NCI-H2227 treated with DMSO at 0.1 percent for 48 hours (cell line): ENCODE measurements at places on chromosomes 11 and 22.

- no peak for DNase-seq
These were observed at the start of gene CCDC73 for GRCh38 chr11:32794439-32794838. Gene CCDC73 (minus strand): TSS chr11:32794662. CDS start chr11:32760243, 34,419 bp downstream.

DNA sequence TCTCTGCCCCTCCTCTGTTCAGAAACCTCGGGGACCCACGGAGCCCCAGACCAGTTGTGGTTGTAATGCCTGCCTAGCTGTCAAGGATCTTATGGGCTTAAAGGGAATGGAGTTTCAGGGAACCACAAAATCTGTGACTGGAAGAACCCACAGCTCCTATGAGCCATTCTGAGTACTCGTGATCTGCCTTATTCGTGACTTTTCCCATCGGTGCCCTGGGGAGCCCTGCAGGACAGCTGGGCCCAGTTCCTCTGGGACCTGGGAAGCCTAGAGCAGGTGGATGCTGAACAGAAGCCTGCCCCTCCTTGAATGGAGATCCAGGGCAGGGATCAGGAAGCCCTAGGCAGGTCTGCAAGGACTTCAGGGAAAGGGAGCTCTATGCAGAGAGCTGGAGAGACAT, 42.1 kb upstream of the TTC12 start:
- no peak for DNase-seq

- DNase-seq: no peak
These were observed 199.6 kb upstream of the ZBED5 start for GRCh38 chr11:11057472-11057854.

GRCh38 chr22:42461511-42461910, 29.3 kb upstream of the NFAM1 start:
- DNase-seq: no peak

DNA sequence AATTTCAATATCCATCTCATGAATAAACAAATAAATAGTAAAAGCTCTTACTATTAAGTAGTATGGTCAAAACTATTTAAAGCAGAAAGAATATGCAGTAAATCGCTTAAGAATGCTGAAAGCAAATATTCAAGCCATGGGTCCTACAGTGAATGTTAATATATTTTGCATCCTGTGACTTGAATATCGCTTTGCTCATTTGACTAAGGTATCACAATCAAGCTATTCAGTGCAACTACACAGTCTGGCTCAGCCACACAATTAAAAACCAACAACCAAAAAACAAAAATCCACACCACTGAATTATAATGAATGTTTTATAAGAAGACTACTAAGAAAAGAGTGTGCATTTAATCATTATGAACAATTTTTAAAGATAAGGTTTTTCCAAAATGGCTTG, 45.3 kb downstream of the RAB6A start:
- no peak for DNase-seq

- no peak for DNase-seq
These were observed 349.7 kb upstream of the MPPED2 start for GRCh38 chr11:30935861-30936260.

DNA sequence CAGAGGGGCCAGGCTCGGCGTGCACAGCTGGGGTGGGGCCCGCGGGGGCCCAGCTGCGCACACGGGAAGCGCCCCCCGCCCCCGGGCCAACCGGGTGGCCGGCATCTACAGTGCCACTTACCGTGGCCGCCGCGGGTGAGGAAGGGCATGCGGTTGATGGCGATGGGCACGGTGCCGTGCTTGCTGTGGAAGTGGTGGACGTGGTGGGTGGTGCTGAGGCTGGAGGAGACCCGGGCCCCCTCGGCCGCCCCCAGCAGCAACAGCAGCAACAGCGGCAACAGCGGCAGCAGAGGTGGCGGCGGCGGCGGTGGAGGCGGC, 51.4 kb downstream of the SLC22A12 start:
- no peak for DNase-seq

DNA sequence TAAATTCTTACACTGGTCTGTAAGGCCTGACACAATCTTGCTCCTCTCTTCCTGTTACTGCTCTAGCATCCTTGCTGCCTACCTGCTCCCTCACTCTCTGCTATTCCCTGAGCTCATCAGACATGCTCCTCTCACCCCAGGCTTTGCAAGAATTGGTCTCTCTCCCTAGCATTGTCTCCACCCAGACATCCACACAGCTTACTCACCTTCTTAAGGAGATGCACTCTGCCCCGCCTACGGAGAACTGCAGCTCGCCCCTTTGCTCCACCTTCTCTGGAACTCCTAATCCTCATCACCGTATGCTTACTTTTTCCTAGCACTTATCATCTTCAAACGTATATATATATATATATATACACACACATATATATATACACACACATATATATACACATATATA, 23.3 kb upstream of the TMPRSS5 start:
- no peak for DNase-seq

- DNase-seq: no peak
These were observed 87.5 kb downstream of the TP53I11 start for GRCh38 chr11:44863231-44863630.

DNA sequence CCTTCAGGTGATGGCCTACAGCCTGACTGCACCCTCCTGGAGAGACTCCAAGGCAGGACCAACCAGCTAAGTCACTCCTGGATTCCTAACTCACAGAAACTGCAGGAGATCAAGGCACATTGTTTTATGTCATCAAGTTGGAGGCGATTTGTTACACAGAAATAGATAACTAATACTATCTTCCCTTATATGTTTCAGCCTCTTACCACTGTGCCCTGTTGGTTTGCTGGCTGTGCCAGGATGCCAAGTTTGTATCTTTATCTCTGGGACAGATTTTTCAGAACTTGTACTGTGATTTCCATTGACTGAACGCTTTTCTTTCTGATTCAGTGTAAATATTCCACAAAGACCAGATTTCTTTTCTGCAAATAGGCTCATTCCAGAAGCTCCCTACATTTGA, 76.2 kb upstream of the OPCML start:
- DNase-seq: no peak

- no peak for DNase-seq
These were observed 25.5 kb upstream of the DGKZ start for GRCh38 chr11:46321757-46322156.

DNA sequence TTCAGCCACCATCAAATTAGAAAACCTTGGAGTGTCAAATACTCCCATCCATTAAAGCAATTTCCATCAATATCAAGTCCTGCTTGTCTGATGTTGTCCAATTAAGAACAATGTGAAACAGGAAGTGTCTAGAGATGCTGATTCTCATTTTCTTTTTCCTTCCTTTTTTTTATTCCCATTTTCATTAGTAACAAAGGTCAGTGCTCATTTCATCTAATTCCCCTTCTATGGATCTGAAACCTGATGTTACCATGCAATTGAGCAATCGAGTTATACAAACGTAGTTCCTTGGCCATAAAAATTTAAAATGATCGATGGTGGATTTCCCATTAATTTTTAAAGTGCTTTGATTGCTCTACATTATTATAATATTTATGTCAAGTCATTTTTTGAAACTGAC, 330.6 kb upstream of the ZC3H12C start:
- DNase-seq: no peak

DNA sequence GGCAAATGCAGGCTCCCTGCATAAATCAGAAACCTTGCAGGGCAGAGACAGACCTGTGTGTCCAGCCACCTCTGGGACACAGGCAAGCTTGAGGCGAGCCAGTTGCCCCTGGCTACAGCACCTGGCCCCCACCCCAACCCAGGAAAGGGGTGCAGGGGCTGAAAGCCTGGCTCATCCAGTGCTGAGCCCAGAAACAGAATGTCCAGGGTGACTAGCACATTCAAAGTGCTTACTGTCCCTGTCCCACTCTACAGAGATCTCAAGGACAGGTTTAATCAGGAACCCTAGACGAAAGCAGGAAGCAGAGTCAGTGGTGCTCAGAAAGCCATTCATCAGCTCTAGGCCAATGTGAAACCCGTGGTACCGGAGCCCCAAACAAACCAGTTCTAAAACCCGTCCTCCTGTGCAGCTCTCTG, 31.9 kb downstream of the PLEKHA7 start:
- DNase-seq: no peak

DNA sequence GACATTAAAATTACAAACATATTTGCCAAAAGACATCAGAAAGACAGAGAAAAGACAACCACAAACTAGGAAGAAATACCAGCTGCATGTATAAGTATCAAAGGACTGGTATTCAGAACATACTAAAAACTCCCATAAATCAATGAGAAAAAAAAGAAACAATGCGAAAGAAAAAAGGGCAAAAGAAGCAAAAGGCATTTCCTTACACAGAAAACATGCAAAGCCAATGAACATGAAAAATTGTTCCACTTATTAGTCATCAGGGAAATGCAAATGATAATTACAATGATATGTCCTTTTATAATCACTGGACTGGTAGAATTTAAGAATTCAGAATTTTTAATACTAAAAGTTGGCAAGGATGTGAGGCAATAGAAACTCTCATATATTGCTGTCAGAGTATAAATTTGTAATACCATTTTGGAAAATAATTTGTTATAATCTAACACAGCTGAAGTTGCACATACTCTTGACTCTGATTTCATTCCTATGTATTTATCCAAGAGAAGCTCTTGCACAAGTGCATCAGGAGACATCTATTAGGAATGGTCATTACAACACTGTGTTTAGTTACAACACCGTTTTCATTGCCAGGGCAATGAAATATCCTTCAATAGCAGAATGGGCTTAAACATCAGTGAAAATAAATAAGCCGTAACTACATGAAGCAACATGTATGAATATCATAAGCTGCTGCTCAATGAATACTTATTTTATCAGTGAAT, 279.7 kb downstream of the SWAP70 start:
- no peak for DNase-seq

DNA sequence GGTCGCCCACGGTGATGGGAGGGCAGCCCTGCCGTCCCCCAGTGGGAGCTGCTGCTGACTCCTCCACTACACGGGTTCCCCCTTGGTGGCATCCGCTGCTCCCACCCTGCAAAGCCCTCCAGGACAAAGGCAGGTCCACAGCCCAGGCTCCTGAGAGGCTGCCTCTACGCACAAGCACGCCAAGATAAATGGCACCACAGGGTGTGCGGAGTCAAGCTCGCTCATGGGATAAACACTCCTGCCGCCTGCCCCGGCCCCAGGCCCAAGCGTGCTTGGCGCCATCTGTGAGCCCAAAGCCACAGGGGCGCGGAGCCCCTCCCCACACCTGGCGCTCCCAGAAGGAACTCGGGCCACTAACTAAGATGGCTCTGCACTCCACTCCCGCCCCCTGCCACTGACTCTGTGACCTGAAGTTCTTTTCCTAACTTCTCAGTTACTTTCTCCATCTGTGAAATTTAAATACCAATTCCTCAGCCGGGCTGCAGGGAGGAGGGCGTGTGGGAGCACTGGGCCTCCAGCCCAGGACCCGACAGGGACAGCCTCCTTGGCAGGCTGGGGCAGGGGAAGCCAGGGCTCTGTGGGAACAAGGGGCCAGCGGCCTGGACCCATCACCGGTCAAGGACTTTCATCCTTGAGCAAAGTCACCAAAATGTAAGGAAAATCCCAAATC, 14.9 kb downstream of the EHD1 start:
- DNase-seq: peak; percentile 25

GRCh38 chr22:26360169-26360885, 68.7 kb upstream of the ASPHD2 start:
- peak; percentile 56 for DNase-seq

DNA sequence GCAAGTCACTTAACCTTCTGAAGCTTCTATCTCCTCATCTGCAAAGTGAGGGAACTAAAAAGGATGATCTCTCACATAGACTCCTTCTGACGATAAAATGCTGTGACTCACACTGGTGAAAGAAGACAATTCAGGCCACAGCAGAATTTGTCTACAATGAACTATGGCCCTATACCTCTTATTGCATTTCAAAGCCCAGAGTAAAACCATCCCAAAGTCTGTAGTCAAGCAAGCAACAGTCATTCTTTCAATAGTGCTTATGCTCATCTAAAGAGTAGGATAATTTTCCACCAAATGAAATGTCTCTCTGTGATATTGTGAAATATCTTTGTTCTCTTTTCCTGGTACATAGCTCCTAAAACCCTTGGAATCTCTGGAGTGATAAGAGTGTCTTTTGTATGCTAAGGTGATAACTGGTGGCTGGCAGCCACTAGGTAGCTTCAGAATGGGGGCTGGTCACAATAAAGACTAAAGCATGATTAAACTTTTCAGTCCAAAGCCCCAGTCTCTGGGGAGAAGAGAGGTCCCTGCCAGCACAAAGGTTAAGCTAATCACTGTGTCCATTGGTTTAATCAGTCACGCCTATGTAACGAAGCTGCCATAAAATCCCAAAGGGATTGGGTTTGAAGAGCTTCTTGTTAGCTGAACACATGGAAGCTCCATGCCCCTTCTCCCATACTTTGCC, 30.8 kb downstream of the SYTL2 start:
- DNase-seq: no peak

GRCh38 chr11:116517077-116517476, 255.7 kb downstream of the BUD13 start:
- DNase-seq: no peak

DNA sequence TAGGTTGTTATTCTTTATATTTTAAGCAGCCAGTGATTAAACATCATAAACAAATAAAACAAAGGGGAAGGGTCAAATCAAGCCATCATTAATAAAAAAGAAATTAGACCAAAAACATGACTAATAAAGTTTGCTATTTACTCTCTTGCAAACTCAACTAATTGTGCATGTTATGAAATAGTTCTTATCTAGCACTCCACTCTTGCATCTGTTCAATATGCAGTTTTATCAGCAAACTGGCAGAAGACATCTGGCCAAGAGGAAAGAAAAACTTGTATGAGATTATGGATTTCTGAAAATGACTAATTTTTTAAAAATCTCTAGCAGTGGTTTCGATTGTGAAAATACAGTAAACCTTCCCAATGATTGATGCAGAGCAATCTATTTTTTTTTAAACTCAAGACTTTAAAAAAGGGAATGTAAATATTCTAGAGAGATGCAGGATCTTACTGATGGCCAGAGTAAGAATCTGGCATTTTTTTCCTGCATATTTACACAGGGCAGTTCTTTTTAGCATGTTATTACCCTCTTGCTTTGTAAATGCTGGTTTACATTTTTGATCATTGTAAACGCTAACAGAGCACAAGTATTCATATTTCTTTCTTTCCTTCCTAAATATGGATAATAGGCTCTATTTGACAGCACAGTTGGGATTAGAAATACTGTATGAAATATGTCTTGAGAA, 83.3 kb downstream of the GRIA4 start:
- DNase-seq: no peak

GRCh38 chr22:22976033-22976922, 88.7 kb downstream of the IGLL5 start:
- DNase-seq: no peak

- DNase-seq: no peak
These were observed 393.0 kb upstream of the ANO3 start for GRCh38 chr11:25938952-25939351.

GRCh38 chr11:93646399-93646798, 15.1 kb upstream of the CEP295 start:
- DNase-seq: no peak

DNA sequence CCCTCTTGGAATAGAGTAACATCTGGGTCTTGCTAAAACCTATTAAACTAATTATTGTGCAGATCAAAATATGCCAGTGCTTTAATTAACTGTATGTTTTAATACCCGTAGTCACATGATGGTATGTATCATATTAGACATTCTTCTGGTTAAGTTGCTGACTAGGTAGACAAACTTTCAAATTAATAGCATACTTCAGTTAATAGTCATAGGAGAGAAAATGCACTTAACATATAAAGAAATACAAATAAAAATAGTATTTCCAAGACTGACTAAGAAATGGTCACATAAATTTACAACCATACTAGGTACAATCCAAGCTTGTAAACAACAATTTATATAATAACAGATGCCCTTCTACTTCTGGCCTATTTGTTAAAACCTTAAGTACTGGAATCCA, 7.6 kb upstream of the EXPH5 start:
- no peak for DNase-seq
